Osteoblast (primary cell): ENCODE measurements at places on chromosomes 6 and 20.
A peak's percentile ranks its signal among the peaks of the same experiment; 100 is the strongest.

GRCh38 chr6:37906121-37906520 lies 86.6 kb downstream of the ZFAND3 start:
- no peak for DNase-seq

DNA sequence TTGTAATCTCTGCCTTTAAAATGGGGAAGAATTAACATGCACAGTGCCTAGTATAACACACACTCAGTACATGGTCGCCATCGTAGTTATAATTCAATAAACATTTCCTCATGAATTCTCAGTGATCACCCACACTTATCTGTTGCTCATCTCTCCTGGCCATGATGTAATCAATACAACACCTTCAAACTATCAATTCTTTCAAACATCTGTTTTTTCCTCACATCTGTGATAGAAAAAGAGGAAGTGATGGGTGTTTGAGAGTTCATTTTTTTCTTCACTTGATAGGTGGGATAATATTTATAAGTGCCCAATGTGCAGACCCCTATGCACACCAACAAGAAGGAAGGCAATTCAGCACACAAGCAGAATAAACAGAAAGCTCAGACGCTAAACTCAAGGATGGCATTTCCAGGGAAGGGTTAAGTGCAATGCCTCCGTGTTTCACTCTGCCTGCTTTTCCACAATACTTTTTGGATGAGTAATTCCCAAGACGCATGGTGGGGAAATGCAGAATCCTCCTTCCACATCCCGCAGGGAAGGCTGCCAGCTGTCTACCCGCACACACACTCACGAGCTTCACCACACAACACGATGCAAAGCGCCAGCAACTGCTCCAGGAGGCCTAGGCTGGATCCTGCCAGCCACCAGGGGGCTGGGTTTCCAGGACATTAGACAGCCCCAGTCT lies 100.3 kb downstream of the GMPR start:
- peak; percentile 98 for DNase-seq

GRCh38 chr6:33452496-33452895 lies 1.9 kb upstream of the ZBTB9 start:
- peak; percentile 81 for DNase-seq

- no peak for DNase-seq
Measured at GRCh38 chr6:153063936-153064335, 61.4 kb upstream of the MTRF1L start.

GRCh38 chr6:92111386-92111785 lies 1308.0 kb downstream of the EPHA7 start:
- peak; percentile 3 for DNase-seq

DNA sequence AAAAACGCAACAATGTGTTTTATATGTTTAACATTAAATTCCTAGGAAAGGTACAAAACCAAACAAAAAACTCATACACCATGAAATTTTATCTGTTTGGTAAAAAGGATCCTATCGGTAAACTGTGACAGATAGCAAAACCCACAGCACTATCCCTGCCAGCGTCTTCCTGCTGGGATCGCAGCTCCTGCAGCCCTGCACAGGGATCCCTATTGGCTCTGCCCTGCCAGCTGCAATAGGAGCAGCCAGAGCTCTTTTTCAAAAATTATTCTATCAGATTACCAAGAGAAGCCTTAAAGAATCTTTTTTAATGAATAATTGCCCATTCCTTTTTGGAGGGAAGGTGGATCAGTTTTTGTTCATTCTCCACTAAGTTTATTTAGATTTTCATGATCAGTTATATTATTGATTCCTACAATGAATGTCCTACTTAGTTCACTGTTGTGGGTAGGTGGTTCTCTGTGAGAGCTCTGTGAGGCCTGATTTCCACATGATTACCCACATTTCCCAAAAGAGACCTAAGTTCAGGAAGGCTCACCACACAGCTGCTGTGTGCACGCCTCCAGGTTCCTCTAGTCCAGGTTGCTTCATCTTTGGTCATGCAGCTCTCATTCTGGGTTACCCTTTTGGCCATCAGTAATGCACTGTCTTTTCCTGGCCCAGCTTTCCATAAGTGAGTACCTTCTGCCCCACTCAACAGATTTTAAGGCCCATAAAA lies 293.8 kb downstream of the FRK start:
- DNase-seq = no peak

- no peak for DNase-seq
Measured at GRCh38 chr20:41054070-41054846, 25.6 kb downstream of the TOP1 start.

- DNase-seq = no peak
Measured at GRCh38 chr6:107565165-107565723, 75.3 kb downstream of the SOBP start.

GRCh38 chr6:4624726-4625125 lies 151.5 kb upstream of the CDYL start:
- no peak for DNase-seq

- DNase-seq = no peak
Measured at GRCh38 chr6:70389261-70389660, 24.0 kb upstream of the FAM135A start.

- DNase-seq = peak; percentile 38
Measured at GRCh38 chr20:62029296-62029695, 36.4 kb downstream of the TAF4 start.

GRCh38 chr6:147508866-147509608 lies 547 bp downstream of the SAMD5 start:
- peak; percentile 65 for DNase-seq

GRCh38 chr6:151690768-151691562 lies 116.5 kb upstream of the ESR1 start:
- DNase-seq = peak; percentile 62

DNA sequence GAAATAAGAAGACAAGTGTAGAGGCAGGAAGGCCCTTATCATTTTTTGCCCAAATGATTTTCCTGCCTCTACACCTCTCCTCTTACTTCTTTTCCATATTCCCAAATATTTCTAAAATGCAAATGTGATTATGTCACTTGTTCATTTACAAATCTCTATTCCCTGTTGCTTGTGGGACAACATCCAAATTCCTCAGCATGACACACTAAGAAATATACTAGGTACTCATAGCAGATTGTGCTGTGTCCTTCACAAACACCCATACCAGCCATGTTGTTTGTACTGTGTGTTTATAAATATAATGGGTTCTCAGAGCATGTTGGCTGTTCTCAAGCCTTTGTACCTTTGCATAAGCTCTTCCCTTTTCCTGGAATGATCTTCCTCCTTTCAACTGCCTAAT lies 17.7 kb upstream of the FYN start:
- no peak for DNase-seq

GRCh38 chr20:45067558-45067957 lies 33.4 kb downstream of the KCNS1 start:
- no peak for DNase-seq

- DNase-seq = no peak
Measured at GRCh38 chr6:150328744-150329405, 39.9 kb upstream of the IYD start.

DNA sequence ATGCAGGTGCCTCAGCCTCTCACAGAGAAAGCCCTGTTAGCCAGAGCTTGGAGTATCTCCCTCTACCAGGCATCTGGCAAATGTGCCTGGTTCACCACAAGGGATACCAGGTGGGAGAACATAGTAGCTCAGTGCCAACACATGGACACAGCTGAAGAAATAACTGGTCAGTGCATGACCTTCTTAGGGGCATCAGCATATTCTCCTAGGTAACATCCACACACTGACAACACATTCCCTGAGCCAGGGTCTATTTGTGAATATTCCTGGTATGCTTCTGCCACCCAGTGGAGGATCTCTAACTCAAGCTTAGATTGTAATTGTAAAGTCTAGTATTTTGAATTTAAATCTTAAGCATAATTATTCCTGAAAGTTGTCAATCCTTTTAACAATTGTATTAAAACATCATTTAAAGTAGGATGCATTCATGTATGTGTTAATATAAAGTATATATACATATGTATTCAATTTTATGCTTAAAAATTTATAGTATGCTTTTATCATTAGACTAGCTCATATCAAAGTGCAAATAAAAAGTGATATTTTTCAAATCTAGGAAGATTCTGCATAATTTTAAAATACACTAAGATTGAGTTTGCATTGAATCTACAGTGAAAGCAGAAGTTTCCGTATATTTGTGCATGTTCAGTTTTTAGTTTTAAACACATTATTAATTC lies 45.3 kb upstream of the COL21A1 start:
- peak; percentile 48 for DNase-seq

GRCh38 chr6:46626228-46626909 lies 26.2 kb downstream of the CYP39A1 start:
- DNase-seq = no peak

GRCh38 chr20:24166123-24166381 lies 177.5 kb upstream of the GGTLC1 start:
- no peak for DNase-seq

DNA sequence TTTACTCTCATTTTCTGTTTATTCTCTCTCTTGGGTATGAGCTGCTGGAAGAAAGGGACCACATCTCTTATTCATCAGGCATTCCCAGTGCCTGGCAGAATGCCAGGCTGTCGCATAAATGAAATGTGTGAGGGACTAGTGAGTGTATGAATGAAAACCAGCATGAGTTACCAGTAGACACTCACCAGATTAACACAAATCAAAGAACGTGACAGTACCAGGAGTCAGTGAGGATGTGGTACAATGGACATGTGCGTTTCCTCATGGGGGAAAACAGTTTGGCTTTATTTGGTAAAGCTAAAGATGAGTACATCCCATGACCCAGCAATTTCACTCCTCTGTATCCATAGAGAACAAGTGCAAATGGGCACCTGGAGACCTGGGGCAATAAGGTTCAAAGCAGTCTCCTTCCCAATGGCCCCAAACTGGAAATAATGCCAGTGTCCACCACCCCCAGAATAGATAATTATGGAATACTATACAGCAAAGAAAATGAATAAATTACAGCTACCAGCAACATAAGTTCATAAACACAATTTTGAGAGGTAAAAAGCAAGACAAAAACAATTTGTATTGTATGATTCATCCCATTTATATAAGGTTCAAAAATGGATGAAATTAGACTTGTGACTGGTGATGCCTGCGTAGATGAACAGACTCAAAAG lies 93.3 kb downstream of the CDH22 start:
- DNase-seq = peak; percentile 74

DNA sequence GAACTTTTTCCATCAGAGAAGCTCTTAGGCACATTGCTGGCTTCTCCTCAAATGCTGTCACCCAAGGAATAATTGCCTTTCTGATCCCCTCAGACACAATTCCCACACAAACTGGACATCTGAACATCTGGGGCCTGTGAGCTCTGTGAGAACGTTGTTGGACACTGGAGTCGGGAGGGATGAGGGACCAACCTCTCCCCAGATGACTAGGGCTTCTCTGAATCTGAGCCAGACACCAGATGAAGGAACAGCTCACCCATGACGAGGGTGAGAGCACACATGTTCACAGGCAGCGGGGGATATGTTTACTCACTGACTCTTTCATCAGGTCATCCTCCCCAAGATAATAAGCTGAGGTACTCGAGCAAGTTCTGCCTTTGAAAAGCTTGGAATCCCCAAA lies 283.9 kb upstream of the SUPT3H start:
- DNase-seq = peak; percentile 90
